AG04449 (cell line): ENCODE measurements at places on chromosomes 2 and 18.

DNA sequence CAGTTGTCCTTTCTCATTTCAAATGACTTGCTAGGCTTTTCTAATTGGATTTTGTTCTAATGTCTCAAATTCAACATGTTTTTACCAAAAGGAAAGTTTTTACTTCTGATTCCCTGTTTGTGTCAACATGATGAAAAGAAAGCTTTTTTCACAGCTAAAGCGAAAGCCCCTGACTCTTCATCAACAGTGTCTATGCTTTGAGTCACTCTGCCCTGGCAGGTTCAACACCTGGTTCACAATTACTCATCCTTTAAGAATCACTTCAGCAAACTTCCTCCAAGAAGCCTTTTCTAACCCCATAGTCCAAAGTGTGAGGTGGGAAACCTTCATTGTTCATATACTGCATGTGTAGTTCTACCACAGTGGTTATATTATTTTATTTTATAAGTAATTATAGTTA lies 7.6 kb upstream of the DSG2 start:
- no peak for DNase-seq

GRCh38 chr18:56097621-56098020 lies 509.6 kb upstream of the TCF4 start:
- DNase-seq = no peak

- no peak for DNase-seq
Measured at GRCh38 chr18:30501594-30501993, 540.9 kb downstream of the DSC3 start.

DNA sequence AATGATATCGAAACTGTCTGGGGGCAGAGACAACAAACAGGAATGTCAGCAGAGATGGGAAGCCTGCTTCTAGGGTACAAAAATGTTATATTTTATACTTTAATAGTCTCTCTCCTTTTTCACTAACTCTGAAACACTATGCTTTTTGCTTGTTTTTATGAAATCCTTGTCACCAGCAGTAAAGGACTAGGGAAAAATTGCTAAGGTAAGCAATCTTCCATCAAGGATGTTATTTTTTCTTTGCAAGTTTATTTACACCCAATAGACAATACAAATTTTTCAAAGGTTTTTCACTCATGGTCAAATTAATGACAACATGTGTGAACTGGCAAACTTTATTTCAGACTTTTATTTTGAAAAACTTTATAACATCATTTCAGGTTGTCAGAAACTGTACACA lies 1465.9 kb upstream of the NXPH2 start:
- no peak for DNase-seq

DNA sequence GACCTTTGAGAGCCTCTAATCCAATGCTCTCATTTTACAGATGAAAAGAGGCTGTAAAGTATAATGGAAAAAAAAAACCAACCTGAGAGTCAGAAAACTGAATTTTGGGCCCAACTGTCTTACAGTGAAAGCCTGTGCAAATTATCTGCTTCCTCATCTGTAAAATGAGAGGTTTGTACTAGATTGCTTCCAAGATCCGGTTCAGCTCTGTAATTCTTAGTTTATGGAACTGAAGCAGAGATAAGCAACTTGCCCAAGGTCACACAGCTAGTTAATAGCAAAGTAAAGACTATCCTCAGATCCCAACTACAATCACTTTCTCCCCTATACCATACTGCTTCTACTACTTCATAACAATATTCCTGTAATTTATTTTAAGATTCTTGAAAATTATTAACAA lies 6.3 kb downstream of the TLK1 start:
- DNase-seq = no peak

GRCh38 chr18:75727456-75727855 lies 300.0 kb upstream of the SMIM21 start:
- no peak for DNase-seq

DNA sequence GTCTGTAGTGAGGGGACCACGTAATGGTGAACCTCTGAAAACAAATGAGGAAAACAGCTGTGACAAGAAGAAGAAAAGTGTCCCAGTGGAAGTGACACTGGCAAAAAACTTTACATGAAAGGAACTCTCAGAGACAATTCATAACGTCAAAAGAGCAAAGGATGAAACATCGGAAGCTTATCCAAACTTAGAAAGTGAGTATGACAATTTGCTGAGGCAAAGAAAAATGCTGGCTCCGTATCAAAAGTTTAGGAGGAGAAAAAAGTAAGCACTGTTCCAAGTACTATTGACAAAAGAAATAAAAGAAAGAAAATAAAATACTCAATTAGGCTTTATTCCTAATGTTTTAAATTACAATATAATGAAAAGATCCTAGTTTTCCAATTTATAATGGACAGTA lies 91.3 kb downstream of the NOL10 start:
- no peak for DNase-seq

DNA sequence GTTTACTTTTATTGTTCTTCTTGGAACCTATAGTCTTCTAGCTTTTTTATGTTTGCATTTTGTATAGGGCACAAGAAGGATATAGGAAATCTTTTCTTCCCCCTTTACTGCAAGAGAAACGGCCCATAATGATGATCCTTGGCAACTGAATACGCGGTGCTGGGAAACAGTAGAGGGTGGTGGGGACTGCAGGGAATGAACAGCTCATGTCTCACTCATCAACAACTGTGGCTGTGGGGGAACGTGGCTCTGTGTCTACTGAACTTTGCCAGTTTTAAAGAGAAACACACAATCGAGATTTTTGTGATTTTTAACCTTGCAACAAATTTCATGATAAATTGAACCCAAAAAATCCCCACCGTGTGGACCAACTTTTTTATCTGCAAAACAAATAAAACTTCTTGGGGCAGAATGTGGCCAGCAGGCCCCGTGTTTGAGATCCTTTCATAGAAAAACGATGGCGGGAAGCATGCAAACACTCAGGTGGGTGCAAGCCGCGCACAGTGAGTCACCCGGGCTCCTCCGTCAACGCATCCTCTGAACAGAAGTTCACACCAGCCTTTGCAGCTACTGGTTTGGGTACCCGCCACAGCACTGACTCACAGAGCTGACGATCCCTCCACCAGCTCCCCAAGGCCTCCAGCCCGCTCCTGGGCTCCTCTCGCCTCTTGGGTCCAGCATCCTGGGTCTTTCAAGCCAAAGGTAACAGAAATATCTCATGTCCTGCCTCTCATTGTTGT lies 149.3 kb downstream of the COL6A3 start:
- DNase-seq = no peak
